ENCODE measurements at places on chromosomes 3 and 15.

- DNase-seq: no peak
Observed at GRCh38 chr3:157785102-157785826, 282.0 kb upstream of the VEPH1 start.

DNA sequence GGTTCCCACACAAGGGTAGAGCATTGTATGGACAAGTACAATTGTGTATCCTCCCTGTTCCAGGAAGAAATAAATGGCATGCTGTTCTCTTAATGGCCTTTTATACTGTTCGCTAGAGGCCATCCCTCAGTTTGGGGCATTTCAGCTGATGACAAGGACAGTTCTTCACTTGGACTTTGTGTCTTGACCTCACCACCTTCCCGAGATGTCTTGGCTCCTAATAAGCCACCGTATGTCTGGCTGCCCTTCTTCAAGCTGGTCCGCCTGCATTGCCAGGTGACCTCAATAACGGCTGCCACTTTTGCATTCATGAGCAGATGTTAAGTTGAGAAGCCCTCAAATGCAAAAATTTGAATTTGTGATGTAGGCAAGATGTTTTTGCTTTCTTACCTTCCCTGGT, 24.1 kb downstream of the ZBTB38 start:
- DNase-seq: no peak

DNA sequence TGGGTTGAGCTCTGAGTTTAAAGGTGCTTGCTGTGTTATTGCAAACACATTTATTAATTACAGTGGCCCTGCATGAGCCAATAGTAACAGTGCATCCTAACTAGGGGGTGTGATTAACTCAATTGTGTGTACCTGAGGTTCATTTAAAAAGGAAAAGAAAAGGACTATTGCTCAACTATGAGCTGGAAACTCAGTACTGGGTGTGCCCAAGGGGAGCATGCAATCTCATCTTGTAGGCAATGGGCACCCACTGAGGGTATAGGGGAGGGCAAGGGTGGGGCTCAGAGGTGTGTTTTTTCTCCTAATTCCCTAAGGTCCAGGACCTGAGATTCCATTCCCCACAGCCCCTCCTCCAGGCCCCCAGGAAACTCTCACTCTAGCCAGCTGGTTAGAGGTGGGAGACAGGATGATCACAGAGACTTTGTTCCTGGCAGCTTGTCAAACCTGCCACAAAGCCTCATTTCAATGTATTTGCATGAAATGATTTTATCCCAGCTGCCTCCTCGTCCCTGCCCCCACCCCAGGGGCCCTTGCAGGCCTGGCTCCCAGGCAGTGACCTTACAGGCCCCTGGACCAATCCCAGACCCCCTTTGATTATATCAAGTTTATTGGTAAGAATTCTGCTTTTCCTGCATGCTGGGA, 220.7 kb downstream of the TBC1D2B start:
- DNase-seq: no peak

DNA sequence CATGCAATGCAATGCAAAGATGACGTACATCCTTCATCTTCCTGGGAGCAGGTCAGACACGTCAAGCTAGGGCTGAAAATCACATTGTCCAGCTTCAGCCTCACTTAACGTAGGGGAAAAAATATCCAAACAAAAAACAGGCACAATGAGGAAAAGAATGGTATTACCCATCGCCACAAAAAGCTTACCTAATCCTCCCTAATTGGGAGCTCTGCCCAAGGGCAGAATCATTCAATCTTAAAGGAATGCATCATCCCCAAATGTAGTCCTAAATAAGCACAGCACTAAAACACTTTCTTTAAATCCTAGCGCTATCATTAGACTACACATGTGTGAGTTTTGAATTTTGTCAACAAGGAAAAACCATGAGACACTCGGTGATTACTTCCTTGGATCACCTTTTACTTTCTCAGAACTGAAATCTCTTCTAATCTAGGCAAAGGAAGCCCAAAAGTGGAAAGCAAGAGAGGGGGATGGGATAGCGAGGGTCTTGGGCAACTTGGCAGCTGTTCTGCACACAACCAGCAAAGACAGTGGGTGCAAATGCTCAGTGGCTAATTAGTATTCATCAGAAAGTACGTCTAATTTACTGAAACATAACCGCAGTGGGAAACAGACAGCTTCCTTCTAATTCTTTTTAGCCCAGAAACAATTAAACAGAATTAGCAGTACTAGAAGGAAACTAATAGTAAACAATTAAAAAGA, 87.4 kb downstream of the ADAMTS9 start:
- DNase-seq: no peak

DNA sequence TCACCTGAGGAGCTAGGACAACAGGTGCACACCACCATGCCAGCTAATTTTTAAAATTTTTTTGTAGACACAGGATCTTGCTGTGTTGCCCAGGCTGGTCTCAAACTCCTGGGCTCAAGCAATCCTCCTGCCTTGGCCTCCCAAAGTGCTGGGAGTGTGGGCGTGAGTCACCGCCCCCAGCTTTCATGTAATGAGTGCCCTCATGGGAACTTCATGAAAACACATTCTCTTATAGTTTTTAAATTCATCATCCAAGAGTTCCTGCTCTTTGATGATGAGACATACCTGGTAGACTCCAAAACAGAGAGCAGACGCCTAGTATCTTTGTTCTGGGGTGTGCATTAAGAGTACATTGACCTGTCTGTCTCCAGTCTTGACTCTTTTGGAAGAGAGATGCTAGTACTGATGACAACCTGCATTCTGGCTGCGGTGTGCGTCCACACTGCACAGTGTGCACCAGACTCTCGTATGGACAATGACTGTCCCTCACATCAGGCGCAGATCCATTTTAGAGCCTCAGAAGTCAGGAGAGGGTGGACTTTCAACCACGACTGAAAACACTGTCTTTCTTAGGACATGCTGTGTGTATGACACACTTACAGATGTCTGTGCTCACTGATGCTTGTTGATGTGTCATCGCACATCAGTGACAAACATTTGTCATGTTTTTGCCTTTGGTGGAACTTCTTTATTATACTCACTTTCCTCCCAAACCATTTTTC, 2.0 kb downstream of the NRROS start:
- no peak for DNase-seq

DNA sequence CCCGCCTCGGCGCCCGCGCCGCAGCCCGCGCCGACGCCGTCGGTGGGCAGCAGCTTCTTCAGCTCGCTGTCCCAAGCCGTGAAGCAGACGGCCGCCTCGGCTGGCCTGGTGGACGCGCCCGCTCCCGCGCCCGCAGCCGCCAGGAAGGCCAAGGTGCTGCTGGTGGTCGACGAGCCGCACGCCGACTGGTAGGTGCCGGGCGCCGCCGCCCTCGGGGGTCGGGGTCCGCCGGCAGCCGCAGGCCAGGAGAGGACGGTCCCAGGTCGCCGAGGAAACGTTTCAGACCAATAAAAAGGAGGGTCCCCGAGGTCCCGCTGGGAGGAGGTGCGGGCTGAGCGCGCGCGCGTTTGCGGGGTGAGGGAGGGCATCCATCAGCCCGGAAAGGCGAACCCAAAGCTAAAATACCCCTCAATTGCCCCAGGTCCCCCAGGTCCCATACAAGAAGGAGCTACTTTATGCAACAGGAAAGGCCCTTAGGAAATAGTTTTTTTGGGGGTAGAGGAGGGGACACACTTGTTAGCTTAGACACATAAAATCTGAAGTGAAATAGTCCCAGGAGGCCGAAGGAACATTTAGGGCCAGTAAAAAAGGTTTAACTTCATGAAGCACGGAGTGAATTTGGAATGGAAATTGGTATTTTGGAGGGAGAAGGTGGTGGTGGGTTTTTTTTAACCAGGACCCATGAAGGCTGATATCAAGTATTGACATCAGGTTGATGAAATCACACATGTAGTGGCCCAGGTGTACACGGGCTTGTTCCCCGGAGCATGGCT, 739 bp downstream of the SYN2 start:
- DNase-seq: no peak

DNA sequence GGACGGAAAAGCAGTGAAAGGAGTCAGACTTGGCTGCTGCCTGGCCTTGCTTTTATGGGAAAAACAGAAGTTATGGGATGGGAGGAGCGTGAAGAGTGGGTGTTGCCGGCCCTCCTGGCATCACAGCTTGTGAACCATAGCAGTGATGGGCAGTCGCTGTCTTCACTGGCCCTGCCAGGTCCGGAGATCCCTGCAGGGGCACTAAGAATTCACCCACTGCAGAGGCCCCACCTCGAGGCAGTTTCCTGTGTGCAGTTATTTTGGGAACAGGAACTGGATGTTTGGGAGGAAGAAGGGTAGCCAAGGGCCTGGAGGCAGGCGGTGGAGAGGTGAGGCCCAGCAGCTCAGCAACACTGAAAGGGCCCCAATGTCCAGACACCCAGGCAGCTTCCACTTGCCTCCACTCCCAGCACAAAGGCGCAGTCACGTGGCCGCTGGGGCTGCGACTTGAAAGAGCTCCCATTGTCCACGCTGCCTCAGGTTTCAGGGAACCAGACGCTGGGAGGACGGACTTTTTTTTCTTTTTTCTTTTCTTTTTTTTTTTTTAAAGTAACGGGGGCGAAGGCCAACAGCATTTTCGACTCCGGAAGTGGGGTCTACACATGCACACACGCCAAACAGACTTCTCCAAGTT, 255.6 kb downstream of the ZNF621 start:
- no peak for DNase-seq

DNA sequence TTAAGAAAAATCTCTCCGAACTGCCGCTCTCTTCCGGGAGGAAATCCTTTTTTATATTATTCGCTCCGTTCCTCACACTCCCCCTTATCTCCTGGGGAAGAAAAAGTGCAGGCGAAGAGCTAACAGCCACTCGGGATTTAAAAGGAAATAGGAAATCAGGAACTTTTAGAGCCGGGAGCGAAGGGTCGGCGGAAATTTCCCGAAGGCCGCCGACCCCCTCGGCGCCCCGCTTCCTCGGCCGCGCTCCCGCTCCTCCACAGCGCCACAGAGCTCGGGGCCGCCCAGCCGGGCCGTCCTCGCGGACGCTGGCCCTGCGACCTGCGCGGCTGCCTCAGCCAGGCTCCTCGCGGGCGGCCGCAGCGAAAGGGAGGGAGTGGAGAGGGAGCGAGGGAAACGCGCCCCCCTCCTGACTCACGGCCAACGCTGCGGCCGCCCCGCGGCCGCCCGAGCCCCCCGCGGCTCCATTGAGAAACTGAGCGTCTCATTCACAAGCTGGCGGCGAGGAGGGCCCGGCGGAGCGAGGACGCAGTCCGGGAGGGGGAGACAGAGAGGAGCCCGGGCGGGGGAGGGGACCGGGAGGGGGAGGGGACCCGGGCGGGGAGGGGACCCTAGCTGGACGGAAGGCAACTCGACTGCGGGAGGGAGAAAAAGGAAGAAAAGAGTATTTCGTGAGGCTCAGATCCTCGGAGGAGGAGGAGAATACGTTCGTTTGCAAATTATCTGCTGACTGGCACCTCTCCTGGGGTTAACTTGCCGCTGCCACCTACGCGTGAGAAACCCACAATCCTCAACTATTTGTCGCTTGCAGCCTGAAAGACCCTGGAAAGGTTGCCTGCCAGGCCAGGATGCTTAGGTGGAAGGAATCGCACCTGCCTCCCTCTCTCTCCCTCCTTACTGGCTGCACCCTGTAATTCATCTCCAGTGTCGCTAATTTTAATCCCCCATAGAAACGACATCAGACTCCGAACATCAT, at the start of gene PTPN9:
Gene PTPN9 (minus strand): TSS at position 368 of the 973 bp plus-strand sequence. CDS start 539 bp downstream, outside the sequence.
- DNase-seq: no peak

DNA sequence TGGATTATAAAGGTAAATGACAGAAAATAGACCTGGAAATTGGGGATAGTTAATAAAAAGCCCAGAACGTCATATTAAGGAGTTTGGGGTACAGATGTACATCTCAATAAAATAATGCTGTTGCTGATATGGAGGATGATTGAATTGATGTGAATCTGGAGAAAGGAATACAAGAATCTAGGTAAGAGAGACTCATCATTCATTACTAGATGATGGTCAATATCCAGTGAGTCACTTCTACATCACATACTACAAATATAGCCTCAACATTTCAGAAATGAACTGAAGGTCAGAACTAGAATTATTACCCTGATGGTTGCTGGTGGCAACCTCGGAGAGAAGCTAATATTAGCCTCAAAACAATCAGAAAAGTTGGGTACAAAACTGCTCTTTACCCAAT, 37.6 kb upstream of the P3H2 start:
- DNase-seq: no peak

DNA sequence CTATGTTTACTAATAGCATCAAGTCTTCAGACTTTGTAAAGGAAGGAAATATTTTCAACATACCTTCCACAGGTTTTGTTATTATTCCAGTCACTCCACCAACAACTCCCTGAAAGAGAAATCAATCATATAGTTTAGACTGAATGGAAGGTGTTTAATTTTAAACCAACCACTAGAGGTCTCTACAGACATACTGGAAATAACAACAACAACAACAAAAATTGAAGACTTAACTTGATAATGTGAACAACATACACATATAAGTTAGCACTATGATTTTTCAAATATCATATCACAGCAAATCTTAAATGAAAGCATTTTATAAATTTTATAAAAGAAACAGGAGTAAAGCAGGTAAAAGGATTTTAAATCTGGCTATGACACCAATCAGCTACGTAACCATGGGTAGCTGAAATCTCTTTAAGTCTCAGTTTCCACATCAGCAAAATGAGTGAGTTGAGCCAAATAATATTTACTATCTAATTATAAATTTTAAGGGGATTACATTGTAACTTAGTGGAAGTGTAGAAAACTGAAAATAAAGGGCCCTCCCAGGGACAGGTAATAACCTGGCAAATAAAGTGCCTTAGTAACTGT, 188.2 kb downstream of the VPS13C start:
- DNase-seq: no peak

- no peak for DNase-seq
Observed at GRCh38 chr3:100662113-100662823, 47.0 kb upstream of the TFG start.

DNA sequence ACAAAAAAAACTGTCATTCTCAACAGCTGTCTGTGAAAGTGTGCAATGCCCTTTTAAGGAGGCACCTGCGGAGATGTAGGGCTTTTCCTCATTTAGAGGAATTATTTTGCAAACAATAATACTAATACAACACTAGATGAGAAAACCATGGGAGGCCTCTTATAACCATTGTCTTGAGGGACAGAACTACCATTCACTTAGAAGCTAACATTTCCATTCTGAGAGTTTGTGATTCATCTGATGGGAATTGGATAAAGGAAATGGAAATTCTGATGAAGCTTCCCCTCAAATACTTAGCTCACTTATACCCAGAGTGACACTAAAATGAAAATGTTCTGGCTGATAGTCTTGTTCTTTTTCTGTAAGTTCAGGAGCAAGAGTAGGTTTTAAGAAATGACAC, 147.7 kb downstream of the CADPS start:
- no peak for DNase-seq

DNA sequence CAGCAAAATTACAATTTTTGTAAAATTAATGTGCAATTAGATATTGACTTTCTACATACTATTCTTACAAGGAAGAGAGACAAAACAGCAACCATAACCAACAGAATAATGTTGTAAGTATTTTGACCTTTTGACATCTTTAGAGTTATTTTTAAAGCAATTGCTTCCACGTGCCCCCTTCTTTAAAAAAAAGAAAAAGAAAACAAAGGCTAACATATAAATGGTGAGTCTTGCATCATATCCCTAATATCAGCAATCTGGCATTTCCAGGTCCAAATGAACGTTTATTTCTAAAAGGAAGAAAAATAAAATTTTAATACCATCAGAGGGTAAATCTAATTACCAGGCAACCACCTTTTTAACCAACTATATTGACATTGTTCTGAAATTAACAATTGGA, 19.3 kb upstream of the STRIT1 start:
- DNase-seq: no peak

Data from cortex of kidney (tissue), 1 donor.